ENCODE measurements at places on chromosomes 11 and 22. TPM values are rescaled to one million over a fixed set of nuclear protein-coding genes. Genes with fewer than 3 reads are reported as not detected.

DNA sequence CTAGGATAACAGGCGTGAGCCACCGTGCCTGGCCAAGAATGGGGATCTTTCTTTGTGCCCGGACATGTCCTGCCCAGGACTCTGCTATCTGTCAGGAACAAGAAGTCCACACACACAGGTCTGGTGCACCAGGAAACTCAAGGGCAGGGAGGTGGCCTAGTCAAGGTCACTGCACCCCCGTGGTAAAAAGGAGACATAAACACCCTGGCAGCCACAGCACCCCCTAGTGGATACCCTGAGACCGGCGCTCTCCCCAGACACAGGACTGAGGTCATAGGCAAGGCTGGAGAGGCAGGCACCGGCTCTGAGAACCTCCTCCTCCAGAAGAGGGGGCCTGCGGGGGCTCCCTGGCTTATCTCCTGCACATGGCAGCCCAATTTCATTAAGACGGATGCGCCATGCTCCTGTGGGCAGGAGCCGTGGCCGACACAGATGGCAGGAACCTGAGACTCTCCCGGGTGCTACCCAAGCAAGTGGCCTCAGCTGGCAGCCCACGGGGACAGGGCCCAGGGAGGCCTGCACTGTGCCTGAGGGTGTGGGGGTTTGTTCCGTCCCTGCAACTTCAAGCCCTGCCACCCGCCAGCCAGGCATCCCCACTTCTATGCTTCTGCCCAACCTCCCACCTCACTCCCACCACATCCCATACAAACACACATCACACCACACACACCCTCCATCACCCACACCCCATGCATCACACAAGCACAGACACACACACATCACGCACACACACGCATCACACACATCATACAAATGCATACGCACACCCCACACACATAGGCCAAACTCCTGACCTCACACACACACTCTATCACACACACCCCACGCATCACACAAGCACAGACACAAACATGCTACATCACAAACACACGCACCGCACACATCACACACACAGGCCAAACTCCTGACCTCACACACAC, 19.6 kb downstream of the MACROD1 start:
- H3K4me1 ChIP-seq = no peaks in the 10 kb centered on the region
- DNase-seq = peak; percentile 68
- no peak overlapping the region for H3K27ac ChIP-seq
- no peaks in the 10 kb centered on the region for H3K27me3 ChIP-seq

DNA sequence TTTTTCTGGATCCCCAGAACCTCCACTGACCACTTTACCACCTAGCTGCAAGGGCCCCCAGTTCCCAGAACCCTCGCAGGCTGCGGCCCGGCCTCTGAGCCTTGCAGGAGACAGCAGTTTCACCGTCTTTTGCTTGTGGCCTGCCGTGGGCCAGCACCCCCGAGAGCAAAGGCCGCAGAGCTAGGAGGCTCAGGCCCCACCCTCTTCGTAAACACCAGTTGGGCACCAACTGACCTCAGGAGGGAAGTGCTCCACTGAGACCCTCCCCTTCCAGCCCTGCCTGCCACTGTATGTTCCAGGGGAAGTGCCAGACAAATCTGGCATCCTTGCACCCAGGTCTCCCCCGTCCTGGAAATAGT, 23.4 kb upstream of the CREB3L1 start:
- no peaks in the 10 kb centered on the region for H3K36me3 ChIP-seq
- no peak overlapping the region for H3K4me3 ChIP-seq
- peak overlapping the region; percentile 78 for H3K27ac ChIP-seq
- DNase-seq = peak; percentile 50
- H3K27me3 ChIP-seq = no peaks in the 10 kb centered on the region
- peaks cover 53% of the 10 kb centered on the region for H3K4me1 ChIP-seq

Gene UPK3A
- 2.0 TPM for total RNA-seq

DNA sequence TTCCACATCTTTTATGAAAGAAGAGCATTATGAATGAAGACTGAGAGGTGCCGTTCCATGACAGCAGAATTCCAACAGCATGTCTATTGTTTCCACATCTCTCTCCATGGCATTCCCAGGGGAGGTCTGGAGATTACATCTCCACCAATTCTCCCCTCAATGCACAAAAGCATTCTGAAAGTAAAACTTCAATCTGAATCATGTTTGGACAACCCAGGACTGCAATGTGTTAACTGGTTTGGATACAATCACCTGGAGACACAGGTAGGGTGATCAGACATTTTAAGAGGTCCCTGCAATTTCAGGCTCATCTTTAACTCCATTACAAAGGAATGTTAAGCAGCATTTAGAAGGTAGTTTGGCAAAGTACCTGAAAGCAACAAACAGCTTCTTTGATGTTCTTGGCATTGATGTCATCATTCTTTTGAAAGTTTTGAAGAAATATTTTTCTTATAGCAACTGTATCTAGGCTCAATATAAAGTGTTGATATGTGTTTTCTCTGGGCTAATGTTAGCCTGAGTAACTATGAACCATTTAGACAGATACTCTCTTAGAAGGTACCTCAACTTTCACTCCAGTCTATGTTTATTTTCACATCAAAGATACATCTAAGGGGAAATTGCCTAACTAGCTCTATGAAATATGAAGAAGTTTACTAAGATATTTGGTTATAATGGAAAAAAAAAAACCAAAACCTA, 181.4 kb upstream of the MTMR2 start:
- H3K4me3 ChIP-seq = no peak overlapping the region
- H3K36me3 ChIP-seq = no peaks in the 10 kb centered on the region
- peaks cover 37% of the 10 kb centered on the region for H3K4me1 ChIP-seq
- no peaks in the 10 kb centered on the region for H3K27me3 ChIP-seq
- DNase-seq = no peak

GRCh38 chr22:36343720-36344105, 44.1 kb downstream of the MYH9 start:
- no peak for DNase-seq
- no peak overlapping the region for H3K4me3 ChIP-seq
- peaks cover 10% of the 10 kb centered on the region for H3K36me3 ChIP-seq
- no peaks in the 10 kb centered on the region for H3K27me3 ChIP-seq

Gene KRTAP5-2
- not detected for total RNA-seq

GRCh38 chr22:40212121-40212520, 34.4 kb downstream of the TNRC6B start:
- H3K36me3 ChIP-seq = no peaks in the 10 kb centered on the region
- H3K4me1 ChIP-seq = no peaks in the 10 kb centered on the region

DNA sequence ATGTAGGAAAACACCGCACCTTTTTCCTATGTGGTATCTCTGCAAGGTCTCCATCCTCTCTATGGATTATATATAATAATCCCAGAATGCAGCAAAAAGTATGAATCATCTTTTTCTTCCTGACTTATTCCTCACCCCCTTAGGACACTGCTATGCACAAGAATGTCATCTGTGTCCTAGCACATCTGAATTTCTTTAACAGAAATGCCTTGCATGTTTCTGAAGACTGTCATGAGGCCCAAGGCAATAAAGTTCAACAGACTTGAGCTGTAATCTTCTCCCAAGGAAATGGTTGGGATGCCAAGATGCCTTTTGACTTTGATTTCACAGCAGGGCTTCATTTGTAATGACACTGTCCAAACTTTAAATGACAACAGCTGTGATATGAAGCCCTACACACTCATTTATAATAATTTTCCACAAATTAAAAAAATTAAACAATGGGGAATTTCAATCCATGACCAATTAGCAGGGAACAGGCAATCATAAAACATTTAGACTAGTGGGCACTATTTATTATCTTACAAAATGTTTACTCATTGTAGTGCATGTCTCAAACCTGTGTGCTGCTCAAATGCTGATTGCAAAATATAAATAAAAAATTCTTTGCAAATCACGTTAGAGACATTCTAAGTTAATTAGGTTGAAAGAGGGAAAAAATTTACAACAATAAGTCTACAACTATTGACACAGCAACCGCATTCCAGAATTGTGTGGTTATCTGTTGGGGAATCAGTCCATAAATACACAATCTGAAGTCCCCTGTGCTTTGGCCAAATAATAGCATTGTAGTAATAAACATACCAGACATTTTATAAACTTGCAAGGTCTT, 242.3 kb downstream of the SWAP70 start:
- no peaks in the 10 kb centered on the region for H3K36me3 ChIP-seq
- H3K4me3 ChIP-seq = no peak overlapping the region
- H3K27me3 ChIP-seq = no peaks in the 10 kb centered on the region
- H3K27ac ChIP-seq = peak overlapping the region; percentile 85
- H3K4me1 ChIP-seq = peaks cover 58% of the 10 kb centered on the region
- peak; percentile 83 for DNase-seq

Gene MUC2
- 0.05 TPM for total RNA-seq

DNA sequence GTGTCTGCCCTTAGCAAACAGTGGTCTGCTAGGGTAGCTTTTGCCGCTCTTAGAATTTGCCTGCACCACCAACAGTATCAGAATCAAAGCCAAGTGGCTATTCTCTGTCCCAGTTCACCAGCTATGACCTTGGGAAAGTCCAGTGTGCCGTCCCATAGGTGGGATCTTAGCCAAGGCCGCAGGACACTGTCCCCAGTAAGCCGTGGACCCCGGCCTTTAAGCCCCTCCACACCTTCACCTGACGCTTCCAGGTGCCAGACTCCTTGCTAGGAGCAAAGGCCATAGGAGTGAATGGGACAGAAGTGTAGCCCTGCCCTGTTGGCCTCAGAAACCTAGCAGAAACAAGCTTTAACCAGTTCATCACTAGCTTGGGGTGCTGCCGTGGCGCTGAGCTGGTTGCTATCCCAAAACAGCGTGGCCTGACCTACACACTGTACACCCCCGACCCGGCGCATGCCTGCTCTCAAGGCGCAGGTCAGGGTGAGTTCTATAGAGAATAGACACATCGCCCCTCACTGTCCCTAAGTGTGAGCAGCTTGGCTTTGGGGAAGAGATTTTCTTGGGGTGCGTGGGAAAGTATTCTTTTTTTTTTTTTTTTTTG, 4.5 kb downstream of the FADD start:
- H3K27ac ChIP-seq = no peak overlapping the region
- peaks cover 7% of the 10 kb centered on the region for H3K36me3 ChIP-seq
- no peak for DNase-seq
- H3K4me3 ChIP-seq = no peak overlapping the region

DNA sequence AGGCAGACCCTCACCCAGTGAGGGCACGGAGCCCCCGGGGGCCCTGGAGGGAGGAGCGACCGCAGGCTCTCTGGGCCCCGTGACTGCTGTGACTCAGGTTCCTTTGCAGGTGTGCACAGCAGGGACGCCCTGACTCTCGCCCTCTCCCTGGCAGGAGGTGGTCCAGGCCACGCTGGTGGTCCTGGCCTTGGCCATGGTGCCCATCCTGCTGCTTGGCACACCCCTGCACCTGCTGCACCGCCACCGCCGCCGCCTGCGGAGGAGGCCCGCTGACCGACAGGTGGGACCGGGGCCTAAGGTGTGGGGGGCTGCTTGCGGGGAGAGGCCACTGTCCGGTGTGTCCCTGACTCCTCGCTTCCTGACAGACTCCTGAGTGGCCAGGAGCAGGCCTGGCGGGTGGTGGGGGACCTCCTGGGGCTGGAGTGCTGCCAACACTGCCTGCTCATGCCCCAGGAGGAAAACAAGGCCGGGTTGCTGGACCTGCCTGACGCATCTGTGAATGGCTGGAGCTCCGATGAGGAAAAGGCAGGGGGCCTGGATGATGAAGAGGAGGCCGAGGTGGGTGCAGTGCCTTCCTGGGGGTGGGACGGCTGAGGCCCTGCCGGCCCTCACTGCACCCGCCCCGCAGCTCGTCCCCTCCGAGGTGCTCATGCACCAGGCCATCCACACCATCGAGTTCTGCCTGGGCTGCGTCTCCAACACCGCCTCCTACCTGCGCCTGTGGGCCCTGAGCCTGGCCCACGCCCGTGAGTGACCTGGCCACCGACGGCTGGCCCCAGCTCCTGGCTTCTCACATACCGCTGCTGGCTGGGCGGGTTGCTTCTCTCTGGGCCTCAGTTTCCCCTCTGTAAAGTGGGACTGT, 10.9 kb downstream of the TCIRG1 start:
- no peak for DNase-seq
- no peak overlapping the region for H3K27ac ChIP-seq
- no peaks in the 10 kb centered on the region for H3K4me1 ChIP-seq
- H3K4me3 ChIP-seq = no peak overlapping the region
- 0 out of 2 replicates have a peak, but pooled peaks cover 2% of the 10 kb centered on the region for H3K36me3 ChIP-seq

GRCh38 chr11:124301548-124301947, 12.2 kb downstream of the OR8D1 start:
- H3K27me3 ChIP-seq = no peaks in the 10 kb centered on the region
- H3K4me1 ChIP-seq = no peaks in the 10 kb centered on the region
- no peak overlapping the region for H3K27ac ChIP-seq
- DNase-seq = no peak

Gene POLR2L
- 139 TPM for total RNA-seq

Gene LMF2
- total RNA-seq = 68.8 TPM

DNA sequence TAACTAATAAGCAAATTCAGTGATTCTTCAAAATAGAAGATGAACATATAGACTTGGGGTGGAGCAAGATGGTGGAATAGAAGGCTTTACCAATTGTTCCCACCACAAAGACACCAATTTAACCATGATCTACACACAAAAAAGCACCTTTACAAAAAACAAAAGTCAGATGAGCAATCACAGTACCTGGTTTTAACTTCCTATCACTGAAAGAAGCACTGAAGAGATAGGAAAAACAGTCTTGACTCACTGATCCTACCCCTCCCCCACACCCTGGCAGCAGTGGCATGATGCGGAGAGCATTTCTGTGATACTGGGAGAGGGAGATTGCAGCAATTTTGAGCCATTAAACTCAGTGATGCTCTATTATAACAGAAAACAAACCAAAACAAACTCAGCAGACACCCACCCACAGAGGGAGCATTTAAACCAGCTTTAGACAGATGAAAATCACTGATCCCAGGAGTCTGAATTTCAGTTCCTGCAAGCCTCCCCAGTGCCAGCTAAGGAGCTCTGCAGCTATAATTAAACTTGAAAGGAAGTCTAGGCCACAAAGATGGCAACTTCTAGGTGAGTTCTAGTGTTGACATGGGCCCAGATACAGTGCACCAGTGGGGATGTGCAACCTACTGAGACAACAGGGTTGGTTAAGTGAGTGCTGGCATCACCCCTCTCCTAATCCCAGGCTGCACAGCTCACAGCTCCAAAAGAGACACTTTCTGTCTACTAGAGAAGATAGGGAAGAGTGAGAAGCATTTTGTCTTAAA, 161.8 kb upstream of the GRIA4 start:
- H3K27me3 ChIP-seq = no peaks in the 10 kb centered on the region
- H3K4me1 ChIP-seq = no peaks in the 10 kb centered on the region
- no peaks in the 10 kb centered on the region for H3K36me3 ChIP-seq
- DNase-seq = no peak
- H3K4me3 ChIP-seq = no peak overlapping the region

DNA sequence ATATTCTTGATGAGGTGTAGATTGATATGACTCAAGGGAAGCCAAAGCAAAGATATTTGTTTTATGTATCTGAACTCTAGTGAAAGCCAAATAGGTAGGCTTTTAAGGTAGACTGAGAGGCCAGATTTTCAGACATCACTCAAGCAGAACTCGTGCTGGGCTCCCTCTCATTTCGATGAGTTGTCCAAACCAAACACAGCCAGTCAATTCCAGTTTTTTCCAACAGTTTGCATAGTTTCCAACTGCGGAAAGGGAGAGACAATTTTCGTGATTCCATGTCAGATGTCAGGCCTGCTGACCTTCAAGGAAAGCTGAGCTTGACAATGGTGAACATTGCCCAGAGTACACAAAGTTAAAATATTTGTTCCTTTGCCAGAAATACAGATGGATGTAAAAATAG, 110.9 kb upstream of the MPPED2 start:
- H3K27me3 ChIP-seq = no peaks in the 10 kb centered on the region
- no peaks in the 10 kb centered on the region for H3K4me1 ChIP-seq
- H3K4me3 ChIP-seq = no peak overlapping the region
- no peaks in the 10 kb centered on the region for H3K36me3 ChIP-seq
- no peak for DNase-seq
- no peak overlapping the region for H3K27ac ChIP-seq

- H3K4me1 ChIP-seq = peaks cover 14% of the 10 kb centered on the region
- H3K27ac ChIP-seq = no peak overlapping the region
- H3K36me3 ChIP-seq = no peaks in the 10 kb centered on the region
- H3K27me3 ChIP-seq = no peaks in the 10 kb centered on the region
- no peak overlapping the region for H3K4me3 ChIP-seq
- DNase-seq = no peak
These were observed 148.2 kb downstream of the MAML2 start for GRCh38 chr11:96194581-96195374.

Measured in Caco-2 (cell line).